ENCODE measurements at places on chromosomes 4 and X.
A peak's percentile ranks its signal among the peaks of the same experiment; 100 is the strongest.

DNA sequence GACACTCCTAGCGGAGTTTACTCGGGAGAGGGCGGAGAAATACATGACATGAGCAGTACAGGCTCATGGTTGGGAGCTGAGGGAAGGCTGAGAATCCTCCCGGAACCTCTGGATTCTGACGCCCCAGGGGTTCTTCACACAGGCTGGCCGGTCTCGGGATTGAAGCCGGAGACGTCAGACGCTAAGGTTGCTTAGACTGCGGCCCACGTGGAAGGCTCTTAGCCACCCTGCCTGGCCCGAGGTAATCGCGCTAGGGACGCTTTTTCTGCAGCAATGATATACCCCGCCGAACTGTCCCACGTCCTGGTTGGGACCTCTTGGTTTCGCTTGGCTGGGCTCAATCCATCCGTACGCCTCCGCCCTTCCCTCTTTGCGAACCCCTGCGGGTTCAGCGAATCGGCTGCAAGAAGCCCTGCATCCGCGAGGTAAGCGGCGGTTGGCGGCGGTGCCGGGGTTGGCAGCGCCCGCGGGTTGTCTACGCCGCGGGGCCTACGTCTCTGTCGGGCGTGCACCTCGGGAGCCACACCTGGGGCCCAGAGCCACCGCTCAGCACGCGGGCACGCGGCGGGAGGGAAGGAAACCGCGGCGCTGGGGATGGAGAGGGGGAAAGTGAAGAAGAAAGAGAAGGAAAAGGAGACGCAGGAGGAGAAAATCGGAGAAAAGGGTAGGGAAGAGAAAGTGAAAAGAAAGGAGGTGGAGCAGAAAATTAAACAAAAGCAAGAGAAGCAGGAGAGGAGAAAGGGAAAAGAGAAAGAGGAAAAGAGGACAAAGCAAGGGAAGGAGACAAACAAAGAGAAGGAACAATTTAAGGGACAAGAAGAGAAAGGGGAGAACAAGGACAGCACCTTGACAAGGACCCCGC is at the start of gene ARL9:
Gene ARL9 (plus strand): TSS at position 523 of the 862 bp plus-strand sequence. CDS start 72 bp downstream, at position 595.
- peak; percentile 7 for DNase-seq

DNA sequence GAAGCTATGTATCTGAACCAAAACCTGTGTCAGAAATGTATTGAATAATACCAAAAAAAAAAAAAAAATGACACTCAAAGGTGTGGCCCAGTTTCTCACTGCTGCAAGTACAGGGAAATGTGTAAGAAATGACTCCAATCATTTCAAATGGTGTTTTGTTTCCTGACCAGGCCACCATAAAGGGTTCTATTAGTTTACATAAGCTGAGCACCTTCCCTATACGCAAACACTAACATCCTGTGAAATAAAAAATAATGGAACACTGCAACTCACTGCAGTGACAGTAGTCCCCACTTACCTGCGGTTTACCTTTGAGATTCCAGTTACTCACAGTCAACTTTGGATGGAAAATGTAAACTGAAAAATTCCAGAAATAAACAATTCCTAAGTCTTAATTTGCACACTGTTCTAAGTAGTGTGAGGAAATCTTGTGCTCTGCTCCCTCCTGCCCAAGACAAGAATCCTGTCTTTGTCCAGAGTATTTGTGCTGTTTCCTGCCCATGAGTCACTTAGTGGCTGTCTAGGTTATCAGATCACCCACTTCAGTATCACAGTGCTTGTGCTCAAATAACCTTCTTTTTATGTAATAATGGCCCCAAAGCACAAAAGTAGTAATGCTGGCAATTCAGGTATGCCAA is 265.3 kb downstream of the RCHY1 start:
- DNase-seq: no peak

DNA sequence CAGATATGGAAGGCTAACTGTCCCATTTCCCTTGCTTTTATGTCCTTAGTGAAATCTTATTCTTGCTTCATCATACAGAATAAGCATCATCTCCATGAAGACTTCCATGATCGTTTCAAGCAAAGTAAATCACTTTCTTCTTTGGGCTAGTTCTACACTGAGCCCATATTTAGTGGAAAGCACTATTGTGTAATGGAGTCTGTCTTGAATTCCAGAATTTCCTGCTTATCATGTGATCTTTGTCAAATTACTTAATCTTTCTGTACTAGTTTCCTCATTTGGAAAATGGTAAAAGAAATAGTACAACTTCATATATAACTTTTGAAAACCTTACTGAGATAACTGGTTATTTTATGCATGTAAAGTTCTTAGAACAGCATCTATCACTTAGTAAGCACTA is 7.6 kb downstream of the ANAPC10 start:
- DNase-seq: no peak

- DNase-seq: no peak
Observed at GRCh38 chr4:65999518-65999871, 329.2 kb upstream of the EPHA5 start.

DNA sequence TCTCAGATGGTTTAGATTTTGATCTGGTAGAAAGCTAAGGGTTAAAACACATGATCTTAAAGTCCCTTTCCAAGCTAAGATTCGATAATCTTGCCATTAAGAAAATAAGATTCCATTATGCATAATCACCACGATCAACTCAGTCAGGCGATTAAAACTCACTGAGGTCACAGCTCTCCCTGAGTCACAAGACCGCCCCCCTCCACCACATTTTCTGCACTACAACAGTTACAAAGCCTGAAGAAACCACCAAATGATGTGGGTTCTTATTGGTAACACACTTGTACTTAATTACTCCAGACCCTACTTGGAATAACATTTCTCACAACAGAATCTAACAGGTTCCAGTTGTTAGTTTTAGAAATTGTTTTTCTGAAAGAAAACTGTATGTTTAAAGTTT is 62.8 kb downstream of the SH3KBP1 start:
- no peak for DNase-seq

GRCh38 chr4:183686461-183686860 is 27.4 kb downstream of the TRAPPC11 start:
- DNase-seq: no peak

- no peak for DNase-seq
Observed at GRCh38 chrX:84188320-84188834, 378 bp upstream of the RPS6KA6 start.

All from stimulated activated CD4-positive, alpha-beta T cell treated with anti-CD3 and anti-CD28 coated beads, Interleukin-1b, Interleukin-23, amount 100 ng/mL, for 1 hour (primary cell).